ENCODE measurements at places on chromosomes 3 and 15.
A peak's percentile ranks its signal among the peaks of the same experiment; 100 is the strongest.

GRCh38 chr15:69725957-69726356 is 273.3 kb downstream of the RPLP1 start:
- DNase-seq, result no peak

DNA sequence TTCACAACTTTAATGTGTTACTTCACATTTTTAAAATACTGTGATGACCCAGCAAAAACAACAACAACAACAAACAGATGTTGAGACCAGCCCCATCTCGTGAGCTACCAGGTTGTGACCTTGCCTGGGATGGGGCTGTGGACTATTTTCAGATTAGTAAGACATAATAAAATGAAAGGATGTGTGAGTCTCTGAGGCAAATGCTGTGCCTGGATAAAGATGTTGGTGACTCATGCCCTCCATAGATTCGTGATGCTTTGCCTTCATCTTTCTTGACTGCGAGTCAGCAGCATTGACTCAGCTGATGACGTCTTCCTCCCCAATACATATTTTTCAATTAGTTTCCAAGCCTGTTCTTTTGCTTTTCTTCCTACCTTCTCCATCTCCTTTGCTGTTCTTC is 453.0 kb upstream of the CFAP20DC start:
- no peak for DNase-seq

- DNase-seq, result no peak
Measured at GRCh38 chr3:64203969-64204908, 21.0 kb downstream of the PRICKLE2 start.

DNA sequence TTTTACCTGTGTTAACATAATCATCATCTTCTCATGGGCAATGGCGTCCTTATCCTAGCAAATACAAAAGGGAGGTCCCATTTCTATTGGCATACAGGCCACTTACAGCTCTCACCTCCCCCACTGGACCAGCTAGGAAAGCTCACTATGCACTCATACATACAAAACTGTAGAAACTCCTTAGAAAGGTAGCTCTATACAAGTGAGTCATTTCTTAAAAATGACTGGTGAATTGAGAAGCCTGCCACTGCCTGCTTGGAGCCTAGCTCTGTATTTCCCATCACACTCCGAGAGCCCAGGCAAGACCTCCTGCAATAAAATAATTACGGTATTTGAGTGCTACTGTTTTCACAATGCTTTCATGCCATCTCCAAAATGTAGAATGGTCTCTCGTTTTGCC is 321.8 kb downstream of the ULK4 start:
- no peak for DNase-seq

DNA sequence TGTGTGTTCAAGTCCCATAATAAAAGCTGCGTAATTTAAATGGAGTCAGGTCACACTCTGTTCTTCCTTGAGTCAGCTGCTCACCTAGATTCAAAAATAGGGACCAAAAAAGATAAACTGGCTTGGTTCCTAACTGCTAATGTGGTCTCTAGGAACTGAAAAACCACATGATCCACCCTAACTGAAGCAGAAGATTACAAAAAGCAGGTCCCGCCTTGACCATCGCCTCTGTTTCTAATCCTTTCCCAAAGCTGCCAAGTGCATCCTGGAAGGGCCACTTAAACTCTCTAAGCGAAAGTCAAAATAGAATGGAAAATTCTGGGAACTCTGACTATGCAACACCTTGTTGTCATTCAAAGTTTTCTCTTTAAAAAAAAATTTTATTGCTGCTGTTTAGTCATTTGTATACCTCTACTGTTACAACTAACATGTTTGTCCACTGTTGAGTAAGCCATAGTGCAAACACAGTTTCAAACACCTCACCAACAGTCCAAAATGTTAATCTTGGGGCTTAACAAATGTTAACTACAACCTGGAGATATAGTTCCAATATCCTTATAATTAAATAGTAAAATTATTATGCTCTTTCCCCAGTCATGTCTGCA is 88.9 kb upstream of the THBS1 start:
- DNase-seq, result no peak

DNA sequence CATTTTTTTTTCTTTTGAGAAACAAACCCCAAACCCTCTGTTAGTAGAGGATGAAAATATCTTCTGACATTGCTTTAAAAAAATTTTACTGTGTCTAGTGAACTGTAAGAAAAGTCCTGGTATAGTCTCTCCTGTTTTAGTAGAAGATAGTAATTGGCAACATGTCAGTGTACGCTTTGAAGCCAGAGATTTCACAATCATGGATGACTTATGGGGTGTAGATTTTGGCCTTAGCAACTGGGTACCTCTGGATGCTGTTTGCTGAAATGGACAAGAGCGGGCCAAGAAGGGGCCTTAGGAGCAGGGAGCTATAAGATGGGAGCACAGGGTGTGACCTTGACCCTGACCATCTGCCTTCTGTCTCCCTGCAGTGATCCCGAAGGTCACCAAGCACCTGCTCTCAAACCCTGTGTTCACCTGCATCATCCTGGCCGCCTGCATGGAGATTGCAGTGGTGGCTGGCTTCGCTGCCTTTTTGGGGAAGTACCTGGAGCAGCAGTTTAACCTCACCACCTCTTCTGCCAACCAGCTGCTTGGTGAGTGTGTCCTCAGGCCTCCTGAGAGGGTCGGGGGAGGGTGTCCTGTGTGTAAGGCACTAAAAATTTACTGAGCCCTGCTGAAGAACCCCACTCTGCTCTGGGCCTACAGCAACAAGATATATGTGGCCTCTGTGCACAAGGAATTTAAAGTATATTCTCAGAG is 266.7 kb downstream of the SLCO3A1 start:
- DNase-seq, result no peak

GRCh38 chr15:85615930-85616329 is 178.8 kb downstream of the KLHL25 start:
- no peak for DNase-seq

DNA sequence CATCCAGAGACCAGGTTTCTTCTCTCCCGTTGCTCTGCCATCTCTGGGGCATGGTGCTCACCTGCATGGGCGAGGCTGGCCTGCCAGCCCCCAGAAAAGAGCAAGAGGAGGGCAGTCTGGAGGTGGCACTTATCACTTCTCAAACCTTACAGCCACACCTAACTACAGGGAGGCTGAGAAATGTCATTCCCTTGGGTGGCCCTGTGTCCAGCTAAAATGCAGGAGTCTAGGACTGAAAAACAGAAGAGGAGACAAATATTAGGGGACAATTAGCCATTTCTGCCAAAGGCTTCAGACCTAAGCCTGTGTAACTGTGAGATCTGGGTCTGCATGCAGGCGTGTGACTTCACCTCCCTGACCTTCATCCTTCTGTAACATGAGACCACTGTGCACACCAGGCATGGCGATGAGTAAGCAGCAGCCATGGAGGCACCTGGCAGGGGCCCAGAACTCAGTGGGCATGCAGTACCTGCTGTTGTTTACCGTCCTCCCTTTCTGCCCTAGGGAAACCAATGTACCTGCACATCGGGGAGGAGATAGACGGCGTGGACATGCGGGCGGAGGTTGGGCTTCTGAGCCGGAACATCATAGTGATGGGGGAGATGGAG is 83.4 kb downstream of the MESD start:
- DNase-seq, result no peak

- DNase-seq, result no peak
Measured at GRCh38 chr15:31207246-31207645, 105.7 kb upstream of the TRPM1 start.

- DNase-seq, result no peak
Measured at GRCh38 chr3:41482134-41482533, 282.8 kb downstream of the CTNNB1 start.

- no peak for DNase-seq
Measured at GRCh38 chr15:97521381-97522285, 438.9 kb upstream of the ARRDC4 start.

DNA sequence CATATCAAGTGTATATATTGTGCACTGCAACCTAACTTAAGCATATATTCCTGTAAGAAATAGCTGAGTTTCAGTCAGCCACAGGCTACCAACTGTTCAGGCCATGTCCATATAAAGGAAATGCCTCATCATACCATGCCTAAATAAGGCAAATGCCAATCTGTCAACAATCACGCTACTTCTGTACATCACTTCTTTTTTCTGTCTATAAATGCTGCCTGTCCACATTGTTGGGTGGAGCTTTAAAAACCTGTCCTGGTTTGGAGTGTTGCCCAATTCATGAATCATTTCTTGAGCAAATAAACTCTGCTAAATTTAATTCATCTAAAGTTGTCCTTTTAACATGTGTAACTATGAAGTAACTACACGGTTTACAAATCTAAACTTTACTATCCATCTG is 1091.9 kb downstream of the NSUN3 start:
- DNase-seq, result no peak

DNA sequence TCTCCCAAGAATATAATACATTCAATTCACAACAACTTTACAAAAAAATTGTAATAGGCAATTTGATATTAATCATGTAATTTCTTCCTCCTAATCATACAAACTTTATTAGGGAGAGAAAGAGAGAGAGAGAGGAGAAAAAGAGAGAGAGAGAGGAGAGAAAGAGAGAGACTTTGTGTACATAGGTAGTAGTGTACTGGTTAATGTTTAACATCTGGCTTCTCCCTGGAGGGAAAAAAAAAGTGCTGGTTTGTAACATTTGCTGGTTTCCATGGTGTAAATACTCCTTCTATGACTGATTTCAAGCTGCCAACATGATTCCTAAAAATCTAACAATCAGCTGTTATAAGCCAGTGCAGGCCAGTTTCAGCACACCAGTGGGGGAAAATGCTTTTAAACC is 98.0 kb upstream of the ARHGEF26 start:
- no peak for DNase-seq

DNA sequence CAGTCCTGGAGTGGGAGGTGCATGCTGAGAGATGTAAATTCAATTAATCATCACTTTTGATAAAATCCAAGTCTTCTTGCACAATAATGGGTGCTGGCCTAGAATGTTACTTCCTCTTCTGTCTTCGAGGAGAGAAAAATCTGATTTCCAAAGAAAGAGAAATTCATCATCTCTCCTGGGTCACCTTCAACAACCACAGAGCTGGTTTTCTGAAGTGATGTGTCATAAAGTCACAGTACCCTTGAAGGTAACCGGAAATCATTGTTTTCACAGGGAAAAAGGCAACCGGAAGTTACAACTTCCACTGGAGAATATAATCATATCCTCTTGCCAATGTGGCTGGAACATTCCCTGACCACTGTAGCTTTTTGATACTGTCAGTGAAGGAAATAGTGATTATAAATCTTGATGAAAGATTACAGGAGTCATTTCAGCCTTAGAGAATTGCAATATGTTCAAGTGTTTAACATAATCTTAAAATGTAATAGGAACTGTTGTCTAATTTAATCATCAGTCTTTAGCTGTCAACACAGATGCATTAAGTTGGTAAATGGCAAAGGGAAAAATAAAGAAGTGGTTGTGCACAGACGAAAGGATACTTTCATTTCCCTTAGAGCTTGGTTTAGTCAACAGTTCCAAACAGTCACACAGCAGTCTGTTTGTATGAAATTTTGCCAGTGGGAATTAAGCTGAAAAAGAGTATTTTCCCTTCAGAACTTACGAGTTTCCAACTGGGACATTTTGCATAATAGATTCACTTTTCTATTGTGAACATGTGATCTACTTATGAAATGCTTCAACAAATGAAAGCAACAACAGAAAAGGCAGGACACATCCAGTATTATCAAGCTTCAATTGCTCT is 106.5 kb upstream of the SLC4A7 start:
- DNase-seq, result no peak

- no peak for DNase-seq
Measured at GRCh38 chr15:95291898-95292472, 1038.5 kb upstream of the NR2F2 start.

DNA sequence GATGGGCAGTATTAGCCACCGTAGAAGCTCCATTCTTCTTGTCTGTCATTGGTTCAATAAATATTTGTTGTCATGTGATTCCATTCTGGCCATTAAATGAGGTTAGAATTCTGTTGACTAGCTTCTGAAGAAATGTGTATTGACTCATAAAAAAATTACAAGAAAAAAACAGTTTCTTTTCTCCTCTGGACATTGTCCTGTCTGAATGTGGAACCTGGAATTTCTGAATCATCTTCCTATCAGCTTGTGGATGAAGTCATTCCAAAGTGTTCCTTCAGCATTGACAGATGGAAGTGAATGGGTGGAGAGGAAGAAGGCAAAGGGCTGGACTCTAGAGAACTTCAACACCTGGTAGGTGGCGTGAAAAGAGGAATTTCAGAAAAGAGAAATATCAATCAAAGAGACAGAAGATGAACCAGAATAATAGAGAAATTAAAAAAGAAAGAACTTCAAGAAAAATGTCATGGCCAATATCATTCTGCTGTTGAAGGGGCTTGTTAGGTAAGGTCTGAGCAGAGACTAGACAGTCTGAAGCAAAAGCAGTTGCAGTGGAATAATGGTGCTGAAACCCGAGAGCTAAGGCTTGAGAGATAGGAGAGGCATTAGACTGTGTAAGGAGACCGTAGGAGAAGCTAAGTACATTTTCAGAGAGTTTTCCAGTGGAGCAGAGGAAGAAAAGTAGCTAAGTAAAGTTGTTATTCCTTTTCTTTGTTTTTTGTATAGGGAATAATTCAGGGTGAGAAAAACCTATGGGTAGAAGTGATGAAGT is 806.6 kb downstream of the SQOR start:
- DNase-seq, result no peak

DNA sequence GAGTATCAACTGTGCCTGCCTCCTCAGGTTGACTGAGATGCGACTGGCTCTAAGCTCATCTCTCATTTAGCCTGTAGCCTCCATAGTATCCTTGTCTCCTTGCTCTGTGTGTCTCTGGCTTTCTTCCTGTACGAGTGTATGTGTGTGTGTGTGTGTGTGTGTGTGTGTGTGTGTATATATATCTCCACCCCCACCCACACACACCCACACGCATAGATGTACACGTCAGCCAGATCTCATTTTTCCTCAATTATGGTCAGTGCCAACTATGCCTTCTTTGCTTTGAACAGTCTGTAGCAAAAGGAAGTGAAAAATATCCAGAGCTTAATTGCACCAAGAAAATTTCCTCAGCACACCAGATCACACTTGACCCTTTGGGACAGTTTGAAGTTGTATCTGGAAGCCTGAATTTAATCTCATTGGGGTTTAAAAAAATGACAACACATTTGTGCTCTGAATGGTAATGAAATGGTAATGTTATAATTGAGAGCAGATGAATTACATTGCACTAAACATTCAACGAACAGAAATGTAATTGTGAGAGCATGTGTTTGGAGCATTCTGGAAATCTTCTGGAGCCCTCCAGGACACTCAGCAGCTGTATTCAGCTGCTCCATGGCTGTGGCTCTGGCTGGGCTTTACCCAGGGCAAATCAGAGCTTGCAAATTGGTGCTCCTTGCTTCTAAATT is 63.6 kb downstream of the RYR3 start:
- no peak for DNase-seq

GRCh38 chr15:56192659-56193442 is 50.8 kb downstream of the RFX7 start:
- DNase-seq, result no peak

GRCh38 chr3:16337856-16338540 is 73.0 kb downstream of the OXNAD1 start:
- DNase-seq, result peak; percentile 17

DNA sequence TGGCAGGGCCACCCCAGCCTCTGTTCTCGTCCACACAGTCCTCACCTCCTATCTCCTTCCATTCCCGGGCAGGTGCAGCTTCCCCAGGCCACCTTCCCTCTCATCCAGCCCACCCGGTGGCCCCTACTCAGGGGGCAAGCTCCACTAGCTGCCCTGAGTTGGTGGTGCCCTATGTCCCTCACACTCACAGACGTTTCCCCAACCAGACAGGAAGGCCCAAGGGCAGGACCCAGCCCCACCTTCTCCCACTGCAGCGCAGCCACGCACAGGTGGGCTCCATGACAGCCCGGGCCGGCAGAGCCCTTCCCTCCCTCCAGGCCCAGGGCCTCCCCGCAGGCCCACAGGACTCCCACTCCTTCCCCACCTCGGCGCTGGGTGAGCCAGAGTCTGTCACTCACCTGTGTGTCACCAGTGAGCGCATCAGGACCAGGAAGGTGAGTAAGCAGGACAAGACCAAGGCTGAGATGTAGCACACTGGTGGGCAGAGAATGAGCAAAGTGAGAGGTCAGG is 11.1 kb downstream of the ISLR start:
- DNase-seq, result no peak
